Left ventricle myocardium inferior (tissue), 1 donor: ENCODE measurements at places on chromosomes 2 and 18.

- DNase-seq = no peak
These were observed 631 bp downstream of the RPL31 start for GRCh38 chr2:101002562-101003277.

- no peak for DNase-seq
These were observed 1544.2 kb upstream of the TMEFF2 start for GRCh38 chr2:193738892-193739291.

- DNase-seq = no peak
These were observed 20.0 kb downstream of the ZNF521 start for GRCh38 chr18:25332002-25332401.

- DNase-seq = no peak
These were observed 28.4 kb downstream of the EIPR1 start for GRCh38 chr2:3349211-3349693.

GRCh38 chr2:135182601-135183000 is 130.5 kb downstream of the RAB3GAP1 start:
- DNase-seq = no peak

GRCh38 chr2:222311978-222312738 is 13.4 kb upstream of the PAX3 start:
- DNase-seq = no peak

- no peak for DNase-seq
These were observed 246.1 kb downstream of the BCL2 start for GRCh38 chr18:63073481-63073880.

GRCh38 chr2:227052879-227053278 is 111.1 kb downstream of the COL4A4 start:
- no peak for DNase-seq

- no peak for DNase-seq
These were observed 77.6 kb downstream of the EPC2 start for GRCh38 chr2:148721991-148722777.

DNA sequence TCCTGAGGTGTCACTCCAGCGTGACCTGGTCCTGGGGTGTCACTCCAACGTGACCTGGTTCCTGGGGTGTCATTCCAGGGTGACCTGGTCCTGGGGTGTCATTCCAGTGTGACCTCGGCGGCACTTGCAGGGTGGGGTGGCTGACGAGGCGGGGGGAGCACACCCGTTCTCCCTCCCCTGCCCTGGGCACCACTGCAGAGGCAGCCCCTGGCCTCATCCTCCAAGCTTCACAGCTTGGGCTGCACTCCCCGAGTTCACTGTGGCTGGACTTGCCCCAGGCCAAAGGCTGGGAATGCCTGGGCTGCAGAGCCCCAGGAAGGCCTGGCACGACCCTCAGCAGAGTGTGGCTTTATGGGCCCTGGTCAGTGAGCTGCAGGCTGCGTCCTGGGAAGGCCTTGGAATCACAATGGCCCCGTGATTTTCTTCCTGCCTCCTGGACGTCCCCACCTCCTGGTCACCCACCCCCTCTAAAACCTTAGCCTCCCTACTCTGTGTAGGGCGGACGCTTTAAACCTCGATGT is 88.3 kb downstream of the NFATC1 start:
- peak; percentile 12 for DNase-seq
